ENCODE measurements at places on chromosomes 5 and 9.

DNA sequence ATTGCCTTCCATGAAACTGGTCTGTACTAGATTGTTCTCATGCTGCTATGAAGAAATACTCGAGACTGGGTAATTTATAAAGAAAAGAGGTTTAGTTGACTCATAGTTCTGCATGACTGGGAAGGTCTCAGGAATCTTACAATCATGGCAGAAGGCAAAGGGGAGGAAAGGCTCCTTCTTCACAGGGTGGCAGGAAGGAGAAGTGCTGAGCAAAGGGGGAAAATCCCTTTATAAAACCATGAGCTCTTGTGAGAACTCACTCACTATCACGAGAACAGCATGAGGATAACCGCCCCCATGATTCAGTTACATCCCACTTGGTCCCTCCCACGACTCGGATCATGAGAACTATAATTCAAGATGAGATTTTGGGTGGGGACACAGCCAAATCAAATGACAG lies 163.2 kb downstream of the RFK start:
- no peak for DNase-seq

GRCh38 chr5:120405923-120406322 lies 58.2 kb upstream of the PRR16 start:
- peak; percentile 27 for DNase-seq

GRCh38 chr9:691825-692400 lies 149.6 kb upstream of the DMRT1 start:
- no peak for DNase-seq

- DNase-seq = no peak
Observed at GRCh38 chr5:2566284-2566683, 185.2 kb downstream of the IRX2 start.

GRCh38 chr5:143985832-143986515 lies 174.0 kb downstream of the HMHB1 start:
- DNase-seq = no peak

GRCh38 chr5:149161026-149161687 lies 19.9 kb downstream of the ABLIM3 start:
- no peak for DNase-seq

- no peak for DNase-seq
Observed at GRCh38 chr5:122114501-122114900, 14.8 kb upstream of the ZNF474 start.

DNA sequence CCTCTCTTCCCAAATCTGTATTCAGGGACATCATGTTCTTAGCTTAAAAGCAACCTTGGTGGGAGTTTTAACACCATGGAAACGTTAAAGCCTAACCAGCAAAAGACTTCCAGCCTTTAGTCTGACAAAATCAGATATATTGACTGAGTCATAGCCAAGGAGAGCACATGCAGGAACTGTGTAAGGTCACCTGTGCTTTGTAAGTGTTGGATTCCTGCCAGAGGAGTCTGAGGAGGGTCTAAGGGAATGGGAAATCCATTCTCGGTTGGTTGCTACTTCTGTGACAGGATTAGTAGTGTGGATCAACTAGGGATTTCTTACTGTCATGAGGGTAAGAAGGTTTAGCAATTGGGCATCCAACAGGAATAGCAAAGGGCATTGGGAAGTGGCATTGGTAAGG lies 142.0 kb upstream of the CHD1 start:
- DNase-seq = no peak

GRCh38 chr5:174273325-174273724 lies 227.8 kb downstream of the NSG2 start:
- no peak for DNase-seq

- DNase-seq = no peak
Observed at GRCh38 chr5:142167458-142167857, 58.9 kb downstream of the NDFIP1 start.

- DNase-seq = no peak
Observed at GRCh38 chr9:72855890-72856523, 96.8 kb downstream of the ALDH1A1 start.

- DNase-seq = no peak
Observed at GRCh38 chr9:114662081-114662989, 4.7 kb upstream of the TEX53 start.

GRCh38 chr9:89780959-89781358 lies 176.1 kb downstream of the GADD45G start:
- DNase-seq = no peak

- DNase-seq = no peak
Observed at GRCh38 chr5:173699966-173700365, 83.5 kb upstream of the BOD1 start.
